ENCODE measurements at places on chromosomes 4 and X.

GRCh38 chr4:88226143-88226542, 58.2 kb downstream of the PPM1K start:
- no peak for DNase-seq

DNA sequence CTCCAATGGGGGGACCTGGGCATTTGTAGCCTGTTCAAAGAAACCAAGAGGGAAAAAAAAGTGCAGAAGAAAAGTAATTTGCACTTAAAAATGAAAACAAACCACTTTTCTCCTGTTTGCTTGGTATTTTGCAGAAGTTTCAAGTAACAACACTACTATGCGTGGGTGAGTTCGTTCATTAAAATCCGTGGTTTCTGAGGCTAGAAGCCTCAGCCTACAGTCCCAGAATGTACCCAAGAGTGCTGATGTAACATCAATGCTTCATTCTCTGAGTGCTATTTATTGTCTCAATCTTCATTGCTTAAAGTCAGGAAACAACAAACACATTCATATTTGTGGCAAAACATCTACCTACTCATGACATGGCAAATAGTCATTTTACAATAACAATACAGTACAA, 29.2 kb downstream of the LGI2 start:
- DNase-seq = no peak

- DNase-seq = no peak
These were observed 1.0 kb downstream of the SHISA3 start for GRCh38 chr4:42398171-42398870.

GRCh38 chr4:88859191-88859812, 161.7 kb upstream of the NAP1L5 start:
- DNase-seq = no peak

DNA sequence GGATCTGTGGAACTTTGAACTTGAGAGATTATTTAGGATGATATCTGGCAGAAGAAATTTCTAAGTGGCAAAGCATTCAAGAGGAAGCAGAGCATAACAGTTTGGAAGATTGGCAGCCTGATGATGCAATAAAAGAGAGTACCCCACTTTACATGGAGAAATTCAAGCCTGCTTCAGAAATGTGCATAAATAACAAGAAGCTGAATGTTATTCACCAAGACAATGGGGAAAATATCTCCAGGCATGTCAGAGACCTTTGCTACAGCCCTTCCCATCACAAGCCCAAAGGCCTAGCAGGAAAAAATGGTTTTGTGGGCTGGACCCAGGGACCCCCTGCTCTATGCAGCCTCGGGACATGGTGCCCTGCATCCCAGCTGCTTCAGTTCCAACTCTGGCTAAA, 420.8 kb downstream of the DTHD1 start:
- DNase-seq = no peak

DNA sequence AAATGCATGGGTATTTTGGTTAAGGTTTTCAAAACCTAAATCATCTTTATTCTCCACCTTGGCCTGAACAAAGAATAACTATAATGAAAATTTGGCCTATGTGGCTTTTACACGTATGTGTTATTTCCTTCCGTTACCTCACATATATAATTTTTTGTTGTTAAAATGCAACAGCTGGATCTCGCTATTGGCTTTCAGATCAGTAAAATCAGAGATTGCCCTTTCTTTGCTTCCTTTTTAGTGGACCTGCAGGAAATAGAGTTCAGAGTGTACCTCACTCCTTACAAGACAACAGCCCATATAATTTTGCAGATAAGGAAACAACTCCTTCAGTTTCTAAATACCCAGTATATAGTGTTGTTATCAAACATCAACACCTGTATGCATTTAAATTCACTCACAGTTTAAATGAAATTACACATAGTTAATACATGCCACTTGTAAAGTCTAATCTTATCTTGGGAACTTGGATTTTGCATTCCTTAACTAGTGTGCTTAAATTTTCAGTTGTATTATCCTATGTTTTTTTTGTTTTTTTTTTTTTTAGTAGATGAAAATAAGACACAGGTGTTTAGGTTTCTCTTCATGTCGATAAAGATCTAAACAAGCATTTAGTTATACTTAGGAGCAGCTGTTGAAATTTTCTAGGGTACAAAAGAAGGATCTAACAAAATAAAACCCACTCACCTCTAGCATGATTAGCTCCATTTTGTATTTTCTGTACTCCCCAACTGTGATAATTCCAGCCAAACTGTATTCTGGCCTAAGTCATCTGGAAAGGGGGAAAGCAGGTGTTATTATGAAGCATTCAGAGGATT, 96.2 kb upstream of the SPRY1 start:
- DNase-seq = no peak

DNA sequence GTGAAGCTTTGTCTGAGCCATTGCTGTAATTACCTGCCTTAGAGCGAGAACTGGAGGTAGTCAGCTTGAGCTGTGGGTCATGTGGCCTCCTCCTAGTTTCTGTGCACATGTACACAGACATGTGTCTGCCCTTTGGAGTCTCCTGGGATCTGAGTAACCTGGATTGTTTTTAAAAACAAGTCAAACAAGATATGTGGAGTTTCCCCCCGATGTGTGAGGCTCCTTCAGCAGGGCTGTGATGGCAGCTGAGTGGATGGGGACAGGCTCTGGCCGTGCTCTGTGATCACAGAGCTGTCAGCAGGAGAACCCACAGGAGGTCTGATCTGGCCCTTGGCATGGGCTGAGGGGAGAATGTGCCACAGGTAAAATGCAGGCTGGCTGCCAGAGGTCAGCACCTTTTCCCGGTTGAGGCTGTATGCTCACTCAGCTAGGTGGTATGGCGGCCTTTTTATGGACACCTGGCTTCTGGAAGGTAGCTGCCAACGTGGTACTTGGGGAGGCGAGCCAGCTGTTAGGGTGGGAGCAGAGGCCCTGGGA, 38.4 kb downstream of the NOP14 start:
- no peak for DNase-seq

DNA sequence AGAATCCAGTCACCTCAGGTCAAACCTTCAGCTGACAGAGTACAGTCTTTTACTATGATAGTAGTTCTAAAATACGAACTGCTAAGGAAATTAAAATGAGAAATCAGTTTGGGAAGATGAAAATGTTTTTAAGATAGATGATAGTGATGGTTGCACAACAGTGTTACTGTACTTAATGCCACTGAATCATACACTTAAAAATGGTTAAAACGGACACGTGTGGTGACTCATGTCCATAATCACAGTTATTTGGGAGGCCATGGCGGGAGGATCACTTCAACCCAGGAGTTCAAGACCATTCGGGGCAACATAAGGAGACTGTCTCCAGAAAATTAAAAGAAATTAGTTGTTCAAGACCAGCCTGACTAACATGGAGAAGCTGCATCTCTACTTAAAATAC, 41.4 kb downstream of the ABHD18 start:
- DNase-seq = no peak

DNA sequence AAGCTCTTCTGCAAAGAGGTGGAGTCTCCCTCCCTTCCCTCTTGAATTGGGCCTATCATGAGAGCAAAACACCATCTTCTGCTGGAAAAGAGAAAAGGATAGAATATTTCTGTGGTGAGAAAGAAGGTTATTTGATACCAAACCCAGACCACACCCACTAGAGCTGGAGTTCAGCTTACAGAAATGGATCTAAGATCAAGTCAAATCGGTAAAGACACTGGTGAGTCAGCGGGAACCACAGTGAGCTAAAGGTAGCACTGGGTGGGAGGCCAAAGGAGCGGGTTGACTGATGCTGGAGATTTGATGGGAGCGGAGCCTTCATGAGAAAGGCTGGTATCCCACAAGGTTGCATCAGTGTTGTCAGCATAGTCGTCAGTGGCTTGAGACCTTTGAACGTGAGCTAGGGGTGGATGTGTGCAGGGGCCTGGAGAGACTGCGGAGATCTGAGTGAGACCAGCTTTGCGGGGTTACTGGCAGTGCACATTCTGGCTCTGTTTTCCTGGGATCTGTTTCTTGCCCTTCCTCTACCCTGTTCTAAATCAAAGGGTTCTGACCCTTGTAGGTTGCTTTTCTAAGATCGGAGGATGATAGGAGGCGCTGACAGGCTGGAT, 106.4 kb upstream of the SCOC start:
- DNase-seq = no peak

DNA sequence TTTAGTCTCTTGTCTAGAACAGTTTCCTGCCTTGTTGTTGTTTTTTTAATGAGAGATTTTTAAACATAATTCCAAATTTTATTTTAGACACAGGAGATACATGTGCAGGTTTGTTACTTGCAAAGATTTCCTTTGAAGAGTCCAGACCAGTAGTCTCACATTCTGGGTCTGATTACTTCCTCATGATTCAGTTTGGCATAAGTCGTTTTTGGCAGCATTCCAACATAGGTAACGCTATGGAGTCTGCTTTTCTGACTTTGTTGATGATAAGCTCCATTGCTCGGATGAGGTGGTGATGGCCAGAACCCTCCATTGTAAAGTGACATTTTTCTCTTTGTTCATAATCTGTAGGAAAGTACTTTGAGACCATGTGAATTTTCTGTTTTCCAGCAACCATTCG, 74.7 kb downstream of the CLCN4 start:
- no peak for DNase-seq

DNA sequence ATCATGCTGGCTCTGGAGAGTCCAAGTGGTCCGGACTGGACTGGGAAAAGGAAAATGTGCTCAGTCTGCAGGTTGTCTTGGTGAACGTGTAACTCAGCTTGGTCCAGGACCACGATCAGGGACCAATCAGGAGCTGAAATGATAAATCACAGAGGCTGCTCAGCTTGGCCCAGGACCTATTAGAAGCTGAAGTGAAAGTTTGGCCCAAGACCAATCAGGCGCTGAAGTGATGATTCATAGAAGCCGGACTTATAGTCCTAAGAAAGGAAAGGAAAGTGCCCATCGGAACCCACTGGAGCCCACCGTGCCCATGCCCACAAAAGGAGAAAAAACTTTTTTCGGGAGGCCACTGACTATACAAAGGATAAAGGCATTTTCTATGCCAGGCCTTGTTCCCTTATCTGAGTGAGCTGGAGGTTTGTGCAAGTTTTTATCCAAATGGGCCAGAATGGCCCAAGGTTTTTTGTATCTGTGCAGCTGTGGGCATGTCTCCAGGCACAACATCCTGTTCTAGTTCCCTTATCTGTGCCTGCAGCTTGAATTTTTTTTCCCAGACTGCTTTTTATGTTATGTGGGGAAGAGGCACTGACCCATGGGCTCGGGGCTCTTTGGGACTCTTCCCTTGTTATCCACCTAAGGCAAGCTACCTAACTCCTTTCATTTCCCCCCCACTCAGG, 194.4 kb downstream of the FAM133A start:
- DNase-seq = no peak

- DNase-seq = no peak
These were observed 44.2 kb downstream of the COQ2 start for GRCh38 chr4:83240379-83240875.
